ENCODE measurements at places on chromosomes 12 and 14. TPM values are rescaled to one million over a fixed set of nuclear protein-coding genes. Genes with fewer than 3 reads are reported as not detected.

Gene ENO2
- 13.7 TPM for total RNA-seq

Gene MEG3
- 35.4 TPM for total RNA-seq

Gene SLC10A1
- not detected for total RNA-seq

Gene MYF6
- total RNA-seq: not detected

Gene PRR4
- total RNA-seq: not detected

Data from cardiac ventricle fibroblast (primary cell).